ENCODE measurements at places on chromosomes 4 and X.

DNA sequence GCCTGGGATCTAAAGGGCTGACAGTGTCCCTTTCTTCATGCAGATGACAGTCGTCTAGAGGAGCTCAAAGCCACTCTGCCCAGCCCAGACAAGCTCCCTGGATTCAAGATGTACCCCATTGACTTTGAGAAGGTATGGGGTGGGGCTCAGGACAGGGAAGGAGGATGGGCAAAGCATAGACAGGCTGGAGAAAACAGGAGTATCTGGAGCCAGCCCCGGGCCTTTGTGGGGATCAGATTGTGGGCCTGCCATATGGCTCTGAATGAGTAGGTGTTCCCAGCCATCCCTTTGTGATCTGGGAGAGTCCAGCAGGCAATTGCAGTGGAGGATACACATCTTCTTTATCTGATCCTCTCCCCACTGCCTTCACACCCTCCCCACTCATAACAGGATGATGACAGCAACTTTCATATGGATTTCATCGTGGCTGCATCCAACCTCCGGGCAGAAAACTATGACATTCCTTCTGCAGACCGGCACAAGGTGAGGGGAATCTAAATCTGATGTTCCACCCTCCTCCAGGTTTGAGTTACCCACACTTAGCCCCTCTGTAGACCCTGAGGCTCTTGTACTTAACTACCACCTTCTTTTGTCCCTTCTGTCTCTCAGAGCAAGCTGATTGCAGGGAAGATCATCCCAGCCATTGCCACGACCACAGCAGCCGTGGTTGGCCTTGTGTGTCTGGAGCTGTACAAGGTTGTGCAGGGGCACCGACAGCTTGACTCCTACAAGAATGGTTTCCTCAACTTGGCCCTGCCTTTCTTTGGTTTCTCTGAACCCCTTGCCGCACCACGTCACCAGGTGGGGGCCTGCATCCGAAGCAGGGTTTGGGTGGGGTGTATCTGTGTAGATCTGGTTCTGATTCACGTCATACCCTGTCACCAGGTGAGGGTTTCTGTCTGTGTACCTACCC, 5.8 kb upstream of the CDK16 start:
- no peak for DNase-seq

GRCh38 chr4:152619556-152619955, 60.2 kb downstream of the TMEM154 start:
- no peak for DNase-seq

DNA sequence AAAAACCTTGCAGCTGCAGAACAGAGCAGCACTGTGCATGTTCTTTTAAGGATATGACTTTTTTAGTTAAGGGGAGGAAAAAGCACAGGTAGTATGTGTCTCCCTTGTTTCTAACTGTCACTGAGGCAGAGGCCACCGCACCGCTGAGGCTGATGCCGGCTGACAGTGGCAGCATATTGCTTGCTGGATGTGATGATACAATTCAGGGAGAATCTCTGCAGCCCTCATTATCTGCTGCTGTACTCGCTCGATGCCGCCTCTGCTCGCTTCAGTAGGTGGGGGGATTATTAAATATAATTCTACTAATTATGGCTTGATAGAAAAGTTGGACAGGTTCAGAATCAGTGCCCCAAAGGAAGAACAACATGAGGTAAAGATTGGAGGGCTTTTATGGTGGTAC, 378.8 kb upstream of the NOCT start:
- DNase-seq = no peak

DNA sequence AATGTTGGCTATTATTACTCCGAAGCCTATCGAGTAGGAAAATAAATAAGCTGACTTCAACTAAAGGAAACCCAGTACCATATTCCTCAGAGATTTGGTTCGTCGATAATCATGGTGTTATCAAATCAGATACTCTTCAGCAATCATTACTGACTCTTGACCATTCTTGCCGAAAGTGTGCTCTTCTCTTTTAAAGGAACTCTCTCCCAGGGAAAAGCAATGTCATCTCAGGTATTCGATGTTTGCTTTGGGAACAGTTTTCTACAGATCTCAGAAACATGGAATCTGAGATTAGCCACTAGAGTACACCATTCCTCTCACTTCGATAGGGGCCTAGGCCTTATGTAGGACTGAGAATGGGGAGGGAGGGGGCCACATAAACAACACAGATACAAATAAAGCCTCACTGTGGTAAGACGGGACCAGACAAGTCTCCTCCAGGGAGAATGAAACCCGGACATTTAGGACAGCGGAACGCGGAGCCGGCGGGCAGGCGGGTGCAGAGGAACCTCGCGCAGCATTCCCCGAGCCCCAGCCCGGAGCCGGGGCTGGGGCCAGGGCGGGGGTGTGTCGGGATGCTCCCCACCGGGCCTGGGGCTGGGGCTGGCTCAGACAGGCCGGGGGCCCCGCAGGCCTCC, 581 bp downstream of the DNAJB14 start:
- peak; percentile 38 for DNase-seq
